ENCODE measurements at places on chromosomes 12 and 14.
A peak's percentile ranks its signal among the peaks of the same experiment; 100 is the strongest.

- peak; percentile 37 for DNase-seq
Measured at GRCh38 chr14:71231521-71232393, 324.5 kb downstream of the PCNX1 start.

- no peak for DNase-seq
Measured at GRCh38 chr14:103427485-103428443, 42.5 kb downstream of the MARK3 start.

DNA sequence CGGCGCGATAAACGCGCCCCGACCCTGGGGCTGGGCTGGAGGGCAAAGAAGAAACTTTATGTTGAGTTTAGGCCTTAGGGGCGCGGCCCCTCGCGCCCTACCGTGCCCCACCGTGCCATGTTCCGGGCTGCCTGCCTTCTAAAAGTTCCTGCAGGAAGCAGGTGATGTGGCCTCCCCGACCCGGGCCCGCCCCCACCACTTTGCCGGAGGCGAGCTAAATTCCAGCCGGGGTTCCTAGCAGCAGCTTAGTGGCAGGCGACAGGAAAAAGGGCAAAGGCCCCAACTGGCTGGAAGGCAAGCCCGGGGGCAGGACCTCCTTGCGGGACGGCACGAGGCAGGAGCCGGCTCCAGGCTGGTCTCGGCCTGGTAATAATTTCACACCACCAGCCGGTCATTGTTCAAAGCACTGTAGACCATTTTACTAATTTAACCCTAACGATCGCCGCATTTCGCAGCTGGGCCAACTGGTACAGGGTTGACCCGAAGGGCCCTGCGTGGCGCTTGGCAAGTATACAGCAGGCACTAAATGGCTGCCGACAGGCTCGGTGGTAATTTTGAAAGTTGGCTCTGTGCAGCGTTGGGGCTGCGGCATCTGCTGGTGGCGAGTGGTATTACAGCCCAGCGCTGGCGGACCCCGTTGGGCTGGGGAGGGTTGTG lies 895 bp upstream of the CCDC88C start:
- peak; percentile 81 for DNase-seq

GRCh38 chr12:2386566-2386965 lies 333.8 kb downstream of the CACNA1C start:
- no peak for DNase-seq

DNA sequence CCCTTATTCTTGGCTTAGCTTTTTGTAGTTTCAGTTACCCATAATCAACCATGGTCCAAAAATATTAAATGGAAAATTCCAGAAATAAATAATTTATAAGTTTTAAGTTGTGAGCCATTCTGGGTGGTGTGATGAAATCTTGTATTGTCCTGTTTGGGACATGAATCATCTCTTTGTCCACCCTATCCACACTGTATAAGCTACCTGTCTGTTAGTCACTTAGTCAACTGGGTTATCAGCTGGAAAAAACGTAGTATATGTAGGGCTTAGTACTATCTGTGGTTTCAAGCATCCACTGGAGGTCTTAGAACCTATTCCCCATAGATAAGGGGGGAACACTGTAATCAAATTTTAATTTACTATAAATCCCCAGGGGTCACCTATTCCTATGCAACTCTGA lies 52.7 kb downstream of the NKX2-1 start:
- no peak for DNase-seq

All from H7 (cell line).